ENCODE measurements at places on chromosomes 5 and 9.

GRCh38 chr9:77953590-77953989, 78.0 kb downstream of the GNAQ start:
- DNase-seq = no peak

DNA sequence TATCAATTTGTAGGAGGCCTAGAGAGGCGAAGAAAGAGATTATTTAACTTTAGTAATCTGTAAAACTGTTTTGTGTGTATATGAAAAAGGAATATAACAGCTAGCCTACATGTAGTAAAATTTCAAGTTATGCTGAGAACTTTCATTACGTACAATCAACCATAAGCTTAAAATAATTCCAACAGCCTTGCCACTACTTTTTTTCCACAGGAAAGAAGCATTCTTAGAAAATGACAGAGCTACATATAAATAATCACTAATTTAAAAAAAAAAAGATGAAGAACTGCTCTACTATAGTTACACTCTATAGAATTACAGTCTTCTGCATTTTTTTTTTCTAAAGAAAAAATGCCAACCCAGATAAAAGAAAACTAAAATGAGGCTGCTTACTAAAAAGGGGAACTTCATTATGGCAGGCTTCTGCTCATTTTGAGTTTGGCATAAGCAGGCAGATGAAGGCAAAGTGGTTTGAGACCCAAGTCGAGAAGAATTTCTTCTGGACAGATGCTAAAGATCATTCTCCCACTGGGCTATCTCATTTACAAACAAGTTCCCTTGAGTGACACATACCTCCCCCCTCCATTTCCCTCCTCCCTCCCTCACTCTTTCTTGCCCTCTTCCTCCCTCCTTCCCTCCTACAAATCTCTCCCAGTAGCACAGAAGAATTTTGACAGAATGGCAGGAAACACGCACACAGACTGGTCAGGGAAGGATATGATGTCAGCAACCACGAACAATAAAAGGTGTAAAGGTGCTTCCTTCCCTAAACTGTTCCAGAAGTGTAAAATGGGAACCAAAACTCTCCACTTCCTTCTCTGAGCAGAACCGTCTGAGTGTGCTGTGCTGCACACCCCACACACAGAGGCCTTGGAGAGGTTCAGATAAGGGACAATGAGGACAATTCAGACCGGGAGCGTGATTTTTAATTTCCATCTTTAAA, 56.1 kb downstream of the MEF2C start:
- peak; percentile 22 for DNase-seq

DNA sequence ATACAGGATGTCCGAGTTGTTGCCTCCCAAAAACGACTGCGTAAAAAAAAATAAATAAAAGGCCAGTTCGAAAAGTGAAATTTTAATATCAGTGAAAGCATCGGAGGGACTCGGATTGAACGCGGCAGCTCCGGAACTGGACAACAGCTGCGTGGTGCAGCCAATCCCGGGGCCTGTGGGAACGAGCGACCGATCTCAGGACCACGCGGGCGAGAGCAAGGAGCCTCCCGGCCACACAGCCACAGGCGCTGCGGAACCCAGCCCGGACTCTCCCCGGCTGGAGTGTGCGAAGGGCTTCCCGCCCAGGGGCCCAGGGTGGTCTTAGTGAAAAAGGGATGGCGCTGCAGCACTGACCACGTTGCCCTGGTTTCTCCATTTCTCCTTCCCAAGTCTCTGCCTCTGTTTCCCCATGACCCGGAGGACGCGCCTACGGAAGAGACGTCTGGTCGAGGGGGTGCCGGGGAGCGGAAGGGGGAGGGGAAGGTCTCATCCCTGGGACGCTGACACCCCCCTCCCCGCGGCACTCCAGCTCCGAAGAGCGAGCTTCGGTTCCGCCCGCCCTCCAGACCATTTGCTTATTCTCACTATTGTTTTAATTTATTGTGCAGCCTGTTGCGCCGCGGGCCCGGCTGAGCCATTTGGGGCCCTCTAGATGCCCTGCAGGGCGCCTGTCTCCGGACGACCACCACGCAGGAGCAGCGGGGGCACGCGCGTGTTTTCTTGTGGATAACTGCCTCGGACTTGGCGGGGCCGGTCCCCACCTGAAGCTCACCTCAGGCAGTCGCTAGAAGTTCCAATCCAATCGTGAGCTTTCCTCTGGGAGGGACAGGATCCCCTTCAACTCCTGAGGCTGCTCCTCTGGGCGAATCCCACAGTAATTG, 303.0 kb downstream of the PARP8 start:
- DNase-seq = peak; percentile 43

DNA sequence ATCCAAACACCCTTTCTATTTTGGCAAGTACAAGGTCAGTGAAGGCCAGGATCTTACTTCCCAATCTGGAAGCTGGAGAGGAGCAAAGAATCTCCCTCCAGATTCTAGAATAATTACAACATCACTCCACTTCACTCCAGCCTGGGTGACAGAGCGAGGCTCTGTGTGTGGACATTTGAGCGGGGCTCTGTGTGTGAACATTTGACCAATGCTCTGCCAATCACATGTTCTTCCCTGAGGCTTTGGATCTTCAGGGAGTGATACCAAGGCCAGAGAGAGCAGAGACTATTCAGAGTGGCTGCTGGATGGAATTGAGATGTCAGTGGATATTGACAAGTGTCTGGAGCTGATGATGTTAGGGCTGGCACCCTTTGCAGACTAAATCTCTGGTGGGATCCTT, 24.7 kb upstream of the ANKRD34B start:
- no peak for DNase-seq

DNA sequence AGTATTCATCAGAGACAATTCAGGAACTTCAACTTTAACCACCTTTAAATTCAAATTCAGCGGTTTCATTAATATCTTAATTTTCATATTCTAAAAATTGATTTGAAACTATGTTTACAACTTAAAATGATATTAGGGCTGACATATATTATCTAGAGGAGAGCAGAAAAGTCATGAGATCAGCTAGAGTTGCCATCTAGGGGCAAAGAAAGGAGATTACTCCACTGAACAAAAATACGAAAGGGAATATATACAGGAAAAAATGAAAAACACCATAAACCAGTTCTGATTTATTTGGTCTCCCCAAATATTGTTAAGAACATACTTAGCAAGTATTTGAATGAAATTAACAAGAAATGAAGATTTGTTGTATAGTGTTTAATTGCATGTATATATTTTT, 946.3 kb downstream of the DTWD2 start:
- DNase-seq = no peak
